Liver (tissue), 10 donors: ENCODE measurements at places on chromosomes 4 and X.

- no peak for DNase-seq
These were observed 5.7 kb downstream of the IL2 start for GRCh38 chr4:122450847-122451246.

GRCh38 chrX:2427147-2427546 is 73.6 kb downstream of the DHRSX start:
- no peak for DNase-seq

DNA sequence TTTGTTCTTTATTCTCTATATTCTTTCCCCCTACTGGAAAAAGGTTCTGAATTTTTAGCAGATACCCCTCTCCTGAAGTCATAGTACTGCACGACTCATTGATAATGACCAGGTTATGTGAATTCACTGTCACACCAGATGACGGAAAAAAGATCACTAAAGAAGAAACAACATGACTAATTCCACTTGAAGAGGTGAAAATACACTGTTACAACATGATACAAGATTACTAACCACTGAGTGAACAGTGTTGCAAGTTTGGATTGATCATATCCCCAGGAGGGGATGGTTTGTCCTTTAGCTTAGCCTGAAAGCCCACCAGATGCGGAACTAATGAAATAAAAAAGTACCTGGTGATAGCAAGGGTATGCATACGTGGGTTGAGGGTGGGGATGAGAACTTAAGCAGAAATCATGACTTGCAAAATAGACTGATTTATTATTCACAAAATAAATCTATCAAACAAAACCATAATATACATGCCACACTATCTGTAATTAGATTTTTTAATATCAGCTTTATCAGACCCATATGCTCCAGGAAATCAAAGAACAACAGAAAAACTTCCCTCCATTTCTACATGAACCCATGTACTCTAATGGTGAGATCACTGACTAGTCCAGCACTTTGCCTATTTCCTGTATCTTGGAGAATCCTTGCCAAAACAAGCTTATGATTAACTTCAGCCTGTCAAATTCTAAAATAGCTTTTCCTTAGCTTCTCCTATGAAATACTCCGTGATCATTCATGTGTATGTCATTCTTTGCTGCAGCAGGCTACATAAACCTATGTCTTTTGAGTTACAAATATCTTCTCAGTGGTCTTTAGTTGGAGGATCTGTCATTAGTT is 257.4 kb upstream of the AGA start:
- no peak for DNase-seq

DNA sequence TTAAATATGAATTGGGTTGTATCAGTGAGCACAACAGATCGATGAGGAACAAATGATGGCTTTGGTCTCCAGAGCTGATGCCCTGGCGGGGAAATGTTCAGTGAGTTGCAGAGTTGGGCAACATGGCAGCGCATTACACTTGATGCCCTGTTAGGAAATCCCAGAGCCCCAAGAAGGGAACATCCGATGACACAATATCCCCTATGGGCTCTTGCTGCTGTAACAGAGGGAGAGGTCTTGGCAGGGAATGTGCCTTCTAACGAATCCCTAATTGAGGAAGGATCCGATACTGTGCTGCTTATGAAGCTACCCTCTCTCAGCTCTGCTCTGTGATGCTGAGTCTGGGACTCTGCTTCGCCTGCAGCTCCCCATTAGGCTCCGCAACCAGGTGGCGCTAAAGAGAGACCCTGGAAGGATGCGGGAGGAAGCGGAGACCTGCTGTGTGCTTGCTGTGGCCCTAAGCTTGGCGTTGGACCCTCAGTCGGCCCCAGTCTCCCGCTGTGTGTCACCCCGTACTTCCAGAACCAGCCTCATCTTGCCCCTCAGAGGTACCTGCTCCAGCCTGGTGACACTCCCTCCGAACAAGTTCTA is 38.9 kb downstream of the PDHA1 start:
- peak; percentile 39 for DNase-seq

DNA sequence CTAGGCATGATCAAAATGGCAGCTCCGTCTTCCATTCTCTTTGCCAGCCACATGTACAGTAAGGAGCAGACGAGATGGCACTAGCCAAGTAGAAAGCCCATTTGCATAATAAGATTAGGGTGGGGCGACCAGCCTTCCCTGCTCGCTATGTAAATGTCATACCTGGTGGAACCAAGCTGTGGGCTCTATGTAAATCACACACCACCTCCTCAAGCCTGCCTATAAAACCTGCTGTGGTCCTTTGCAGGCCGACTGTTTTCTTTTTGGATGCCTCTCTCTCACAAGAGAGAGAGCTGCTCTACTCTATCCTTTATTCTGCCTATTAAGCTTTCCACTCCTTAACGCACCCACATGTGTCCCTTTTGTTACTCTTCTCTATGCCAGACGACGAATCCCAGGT is 1472.7 kb downstream of the ARAP2 start:
- DNase-seq, result no peak
